ENCODE measurements at places on chromosomes 1 and 21. TPM values are rescaled to one million over a fixed set of nuclear protein-coding genes. Genes with fewer than 3 reads are reported as not detected.
A peak's percentile ranks its signal among the peaks of the same experiment; 100 is the strongest.

The ELF3 gene
- 14.0 TPM for total RNA-seq

- peak; percentile 63 for DNase-seq
Observed at GRCh38 chr1:204507317-204508105, 8.7 kb upstream of the MDM4 start.

The DNASE2B gene
- not detected for total RNA-seq

DNA sequence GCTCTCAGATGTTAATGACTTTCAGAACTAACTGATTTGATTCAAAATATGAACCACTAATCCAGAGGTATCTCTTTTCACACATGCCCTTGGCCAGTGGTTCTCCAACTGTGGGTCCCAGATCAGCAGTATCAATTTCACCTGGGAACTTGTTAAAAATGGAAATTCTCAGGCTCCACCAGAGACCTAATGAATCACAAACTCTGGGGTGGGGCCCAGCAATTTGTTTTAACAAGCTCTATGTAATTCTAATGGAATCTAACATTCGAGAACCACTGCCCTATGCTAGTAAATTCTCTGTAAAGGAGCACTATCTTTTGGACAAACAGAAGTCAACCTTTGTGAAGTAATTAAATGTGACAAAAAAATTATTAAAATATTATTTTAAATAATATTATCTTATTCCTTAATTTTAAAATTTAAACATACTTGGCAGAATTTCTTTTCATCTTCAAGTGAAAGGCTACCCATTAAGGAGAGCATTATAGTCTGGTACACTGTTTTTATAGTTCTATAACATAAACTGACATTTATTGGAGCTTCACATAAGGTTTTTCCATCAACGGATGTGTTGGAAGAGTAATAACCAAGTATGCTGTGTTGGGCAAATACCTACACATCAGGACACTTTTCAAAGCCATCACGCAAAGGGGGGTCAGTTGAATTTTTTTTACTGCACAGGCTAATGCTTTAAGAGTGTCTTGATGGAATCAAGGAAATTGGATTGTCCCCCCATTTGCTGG, 130.4 kb downstream of the LHX4 start:
- no peak for DNase-seq

GRCh38 chr1:196098000-196098399, 510.2 kb downstream of the KCNT2 start:
- no peak for DNase-seq

DNA sequence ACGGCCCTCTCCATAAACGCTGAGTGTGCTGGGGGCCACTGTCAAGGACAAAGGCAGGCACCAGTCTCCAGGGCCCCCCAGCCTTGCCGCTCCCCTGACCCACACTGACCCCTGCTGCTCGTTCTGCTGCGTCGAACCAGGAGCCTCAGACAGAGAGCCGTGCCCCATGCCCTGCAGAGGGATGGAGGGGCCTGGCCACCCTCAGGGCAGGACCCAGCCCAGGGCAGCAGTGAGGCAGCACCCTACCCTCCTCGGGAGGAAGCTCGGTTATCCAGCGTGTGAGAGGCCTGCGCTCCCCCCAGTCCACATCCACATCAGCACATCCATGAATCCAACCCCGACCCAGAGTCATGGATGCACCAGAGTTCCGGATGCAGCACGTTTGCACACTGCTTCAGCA, 15.1 kb downstream of the WDR4 start:
- no peak for DNase-seq

DNA sequence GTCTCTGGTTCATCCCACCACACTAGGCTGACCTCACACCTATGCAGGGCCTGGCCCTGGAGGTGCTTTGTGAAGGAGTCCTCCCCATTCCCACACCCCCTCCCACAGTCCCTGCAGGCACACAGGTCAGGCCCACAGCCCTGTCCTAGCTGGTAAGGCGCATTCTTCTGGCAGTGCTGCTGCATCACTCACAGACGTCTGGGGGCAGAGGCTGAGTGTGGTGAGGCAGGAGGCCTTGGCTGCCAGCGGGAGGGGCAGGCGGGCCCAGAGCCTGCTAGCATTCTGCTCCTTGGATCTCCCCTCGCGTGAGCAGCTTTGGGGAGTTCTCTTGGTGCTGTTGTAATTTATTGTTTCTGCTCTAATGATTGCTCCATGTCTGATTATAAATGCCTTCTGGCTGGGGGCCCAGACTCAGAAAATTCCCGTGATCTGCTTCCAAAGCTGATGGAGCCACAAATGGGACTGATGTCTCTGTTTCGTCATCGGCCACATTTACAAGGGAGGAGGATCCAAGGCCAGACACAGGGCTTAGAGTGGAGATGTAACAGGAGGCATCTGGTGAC, 62.9 kb downstream of the TRABD2B start:
- DNase-seq: peak; percentile 93

The PROX1 gene
- total RNA-seq: 3.6 TPM
